ENCODE measurements at places on chromosomes 12 and 14.

DNA sequence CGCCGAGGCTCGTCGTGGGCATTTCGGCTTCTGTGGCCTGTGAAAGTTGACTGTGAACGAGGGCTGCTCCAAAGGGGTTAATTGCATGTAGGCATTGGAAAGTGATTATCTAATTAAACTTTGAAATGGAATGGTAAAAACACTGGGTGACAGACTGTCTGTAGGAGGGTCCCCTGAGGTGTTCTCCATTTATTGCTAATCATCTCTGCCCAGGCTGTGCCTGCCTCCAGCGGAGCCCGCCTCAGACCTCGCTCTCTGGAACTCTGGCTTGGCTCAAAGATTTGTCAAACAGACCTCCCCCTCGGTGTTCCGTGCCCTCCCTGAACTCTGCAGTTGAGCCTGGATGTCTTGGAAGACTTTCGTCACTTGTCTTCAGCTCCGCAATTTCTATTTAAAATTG is 50.2 kb upstream of the VRK1 start:
- no peak for DNase-seq

DNA sequence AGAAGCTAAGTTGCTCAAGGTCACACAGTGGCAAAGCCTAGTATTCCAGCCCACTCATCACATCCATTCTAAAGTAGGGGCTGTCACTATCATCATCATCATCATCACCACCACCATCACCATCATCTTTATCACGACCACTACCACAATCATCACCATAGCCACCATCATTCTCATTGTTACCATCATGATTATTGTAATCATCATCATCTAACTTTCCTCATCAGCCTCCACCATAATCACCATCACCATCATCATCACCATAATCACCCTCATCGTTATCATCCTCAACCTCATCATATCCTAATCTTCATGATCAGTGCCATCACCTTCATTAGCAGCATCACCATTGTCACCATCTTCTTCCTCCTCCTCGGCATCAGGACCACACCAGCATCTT is 48.7 kb downstream of the NOS1 start:
- no peak for DNase-seq

DNA sequence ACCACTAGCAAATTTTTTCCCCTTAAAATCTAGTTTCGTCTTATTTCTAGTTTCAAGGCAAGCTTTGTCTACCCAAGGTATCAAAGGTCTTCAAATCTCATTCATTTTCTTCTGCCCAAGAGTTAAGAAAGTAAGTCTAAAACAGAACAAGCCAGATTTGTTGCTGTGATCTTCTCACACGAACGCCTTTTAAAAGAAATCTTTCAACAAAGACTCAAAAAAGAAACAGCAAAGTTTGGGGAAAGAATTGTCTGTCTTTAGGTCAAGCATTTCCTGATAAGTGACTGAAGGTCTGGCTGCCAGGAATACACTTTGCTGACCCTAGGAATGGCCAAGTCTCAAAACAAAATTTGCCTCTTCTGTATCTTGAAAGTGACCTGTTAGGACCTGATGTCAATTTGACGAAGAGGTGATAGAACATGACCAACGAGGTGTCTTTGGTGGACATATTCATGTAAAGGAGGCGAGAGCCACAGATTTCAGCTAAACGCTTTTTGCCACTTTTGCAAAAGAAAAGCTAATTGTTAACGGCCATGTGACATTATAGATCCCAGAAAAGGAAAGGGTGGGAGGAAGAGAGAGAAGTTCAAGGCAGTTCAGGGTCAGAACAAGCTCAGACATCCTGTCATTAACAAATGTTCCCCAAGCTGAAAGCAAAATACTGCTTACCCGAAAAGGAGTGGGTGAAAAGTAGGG is 1.7 kb downstream of the CDK17 start:
- DNase-seq, result no peak

GRCh38 chr12:102052192-102053061 is 9.4 kb downstream of the WASHC3 start:
- DNase-seq, result no peak

DNA sequence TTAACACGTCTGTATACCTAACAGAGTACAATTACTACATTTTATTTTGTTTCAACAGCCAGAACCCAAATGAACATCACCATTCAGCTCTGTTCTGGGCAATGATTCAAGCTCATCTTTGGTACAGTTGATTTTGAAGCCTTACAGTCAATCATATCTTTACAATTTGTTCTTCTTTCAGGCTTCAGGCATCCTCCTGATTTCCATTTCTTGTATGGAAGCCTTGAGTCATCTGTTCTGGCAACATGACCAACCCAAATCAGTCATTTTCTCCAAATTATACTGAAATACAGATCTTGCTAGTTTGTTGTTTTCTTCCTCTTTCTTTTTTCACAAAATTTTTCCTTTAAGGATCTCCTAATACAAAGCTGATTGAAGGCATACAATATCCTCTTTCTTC is 80.2 kb downstream of the PAX9 start:
- no peak for DNase-seq

DNA sequence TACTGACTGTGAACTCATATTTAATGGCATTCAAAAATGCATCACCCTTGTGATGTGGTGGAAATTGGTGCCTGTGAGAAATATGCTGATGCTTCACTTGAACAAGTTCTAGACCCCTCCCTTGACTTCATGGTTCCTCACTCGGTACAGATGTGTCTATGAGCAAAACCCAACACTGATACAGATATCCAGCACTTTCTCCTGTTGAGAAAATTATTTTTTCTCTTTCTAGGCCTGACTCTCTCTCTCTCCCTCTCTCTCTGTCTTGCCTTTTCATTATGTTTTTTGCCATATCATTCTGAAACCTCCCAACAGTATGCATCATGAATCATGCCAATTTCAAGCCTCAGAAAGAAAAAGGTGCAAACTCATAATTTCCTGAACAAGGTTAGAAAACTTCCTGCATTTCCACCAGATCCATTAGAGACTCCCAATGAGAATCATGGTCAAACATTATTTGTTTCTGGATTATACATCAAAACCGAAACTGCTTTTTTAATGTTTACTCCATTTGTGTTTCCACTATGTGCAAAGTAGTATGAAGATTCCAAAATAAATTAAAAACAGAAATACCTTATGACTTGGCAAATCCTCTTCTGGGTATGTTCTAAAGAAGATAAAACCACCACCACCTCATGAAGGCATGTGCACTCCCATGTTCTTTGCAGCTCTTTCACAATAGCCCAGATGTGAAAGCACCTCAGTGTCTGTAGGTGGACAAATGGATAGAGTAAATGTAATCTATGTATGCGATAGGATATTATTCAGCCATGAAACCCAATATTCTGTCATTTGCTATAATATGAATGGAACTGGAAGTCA is 543.6 kb downstream of the TMEM121 start:
- no peak for DNase-seq

- DNase-seq, result no peak
These were observed 176.1 kb downstream of the KTN1 start for GRCh38 chr14:55756078-55756477.

DNA sequence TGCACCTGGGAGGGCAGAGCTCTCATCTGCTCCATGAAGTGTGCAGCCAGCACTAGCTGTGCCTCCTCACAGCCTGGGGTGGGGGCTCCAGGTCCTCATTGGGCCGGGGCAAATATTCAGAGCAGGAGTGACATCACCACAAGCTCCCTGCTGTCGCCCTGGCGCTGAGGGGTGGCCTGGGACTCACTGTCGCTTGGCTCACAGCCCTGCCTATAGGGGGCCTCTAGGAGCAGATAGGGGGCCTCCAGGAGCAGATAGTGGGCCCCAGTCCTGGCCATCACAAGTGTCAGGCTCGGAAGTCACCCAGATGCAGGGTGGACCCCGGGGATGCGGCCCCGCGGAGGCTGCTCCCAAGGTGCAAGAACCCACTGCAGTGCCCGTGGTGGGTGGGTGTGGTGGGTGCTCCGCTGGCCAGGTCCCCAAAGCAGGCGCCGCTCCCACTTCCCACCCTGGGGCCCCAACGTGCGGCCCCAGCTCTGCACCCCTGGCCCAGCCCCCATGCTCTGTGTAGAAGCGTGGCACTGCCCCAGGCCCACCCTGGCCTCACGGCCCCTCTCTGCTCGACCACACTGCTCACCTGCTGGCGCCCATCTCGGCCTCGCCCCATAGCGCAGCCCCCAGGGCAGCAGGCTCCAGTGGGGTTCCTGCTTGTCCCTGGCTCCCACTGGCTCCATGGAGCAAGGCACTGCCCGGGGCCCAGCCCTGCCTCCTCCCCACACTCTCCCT is 18.0 kb downstream of the SYNJ2BP start:
- no peak for DNase-seq

- DNase-seq, result peak; percentile 3
These were observed 1.2 kb downstream of the NTN4 start for GRCh38 chr12:95789126-95790032.

- DNase-seq, result no peak
These were observed 646 bp upstream of the DNAJC22 start for GRCh38 chr12:49345825-49346658.

- peak; percentile 13 for DNase-seq
These were observed 37.5 kb downstream of the EMP1 start for GRCh38 chr12:13233830-13234641.

DNA sequence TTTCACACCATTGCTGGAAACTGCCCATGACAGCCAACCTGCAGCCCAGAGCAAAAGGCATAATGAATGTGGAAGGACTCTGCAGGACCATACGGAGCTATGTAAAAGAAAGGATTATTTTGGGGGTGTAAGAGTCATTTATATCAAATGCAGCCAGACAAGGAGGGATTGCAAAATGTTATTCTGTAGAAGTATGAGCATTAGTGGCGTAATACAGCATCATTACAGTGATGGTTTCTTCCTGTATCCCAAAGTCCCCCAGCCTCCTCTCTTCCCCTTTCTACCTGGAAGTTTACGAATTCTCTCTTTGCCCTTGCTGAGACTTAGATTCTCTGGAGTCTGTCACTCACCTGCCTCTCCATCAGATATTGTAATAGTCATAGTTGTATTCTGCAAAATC is 89.9 kb downstream of the BORCS5 start:
- DNase-seq, result no peak

DNA sequence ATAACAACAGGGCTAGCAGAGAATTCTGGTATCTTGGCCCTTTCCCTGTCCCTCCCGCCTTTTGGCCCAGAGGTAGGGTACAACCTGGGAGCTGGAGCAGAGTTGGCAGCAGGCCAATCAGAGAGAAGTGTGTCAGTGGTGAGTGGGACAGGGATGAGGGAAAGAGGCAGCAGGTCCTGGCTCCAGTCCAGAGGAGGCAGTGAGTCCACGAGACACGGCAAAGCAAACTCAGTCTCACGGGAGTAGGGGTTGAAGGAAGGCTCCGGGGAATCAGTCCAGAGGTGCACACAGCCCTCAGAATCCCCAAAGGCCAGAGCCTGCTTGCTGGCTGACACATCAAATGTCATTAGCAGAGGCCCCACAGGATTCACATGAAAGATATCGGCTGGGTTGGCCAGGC is 7.3 kb downstream of the PAN2 start:
- DNase-seq, result no peak

DNA sequence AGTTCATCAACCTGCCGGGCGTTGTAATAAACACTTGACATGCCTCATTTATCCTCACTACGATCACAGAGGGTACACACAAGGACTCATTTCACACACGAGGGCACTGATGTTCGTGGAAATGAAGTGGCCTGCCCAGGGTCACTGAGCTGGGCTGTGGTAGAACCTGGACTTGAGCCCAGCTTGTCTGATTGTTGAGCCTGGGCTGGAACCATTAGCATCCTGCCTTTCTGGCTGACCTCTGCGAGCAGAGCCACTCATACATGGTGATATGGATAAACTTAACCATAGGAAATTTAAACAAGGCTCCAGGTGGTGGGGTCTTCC is 16.6 kb upstream of the JDP2 start:
- DNase-seq, result no peak

GRCh38 chr12:1273051-1273450 is 282.0 kb downstream of the ERC1 start:
- no peak for DNase-seq

- no peak for DNase-seq
These were observed 13.1 kb downstream of the ARF6 start for GRCh38 chr14:49905989-49906388.

- peak; percentile 62 for DNase-seq
These were observed at the start of gene SAMD4A for GRCh38 chr14:54566410-54567223. SAMD4A (plus strand) TSS chr14:54567128; CDS start chr14:54567917, 789 bp downstream.

DNA sequence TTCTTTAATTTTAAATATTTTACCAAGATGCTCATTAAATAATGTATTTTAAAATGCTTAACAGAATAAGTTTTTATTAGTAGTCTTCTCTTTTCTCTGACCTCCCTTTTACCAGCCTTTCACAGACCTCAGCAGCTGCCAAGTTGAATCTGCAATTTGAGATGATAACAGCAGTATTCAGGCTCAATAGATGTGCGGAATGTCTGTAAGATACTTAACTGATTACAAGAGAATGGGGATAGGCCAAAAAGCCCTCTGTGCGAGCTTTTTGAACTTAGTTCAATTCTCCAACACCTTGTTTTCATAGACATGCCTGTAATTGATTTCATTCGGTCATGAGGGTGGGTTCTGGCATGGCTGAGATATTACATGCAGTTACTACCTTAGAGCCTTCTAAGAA is 277.2 kb downstream of the TMTC2 start:
- DNase-seq, result no peak

DNA sequence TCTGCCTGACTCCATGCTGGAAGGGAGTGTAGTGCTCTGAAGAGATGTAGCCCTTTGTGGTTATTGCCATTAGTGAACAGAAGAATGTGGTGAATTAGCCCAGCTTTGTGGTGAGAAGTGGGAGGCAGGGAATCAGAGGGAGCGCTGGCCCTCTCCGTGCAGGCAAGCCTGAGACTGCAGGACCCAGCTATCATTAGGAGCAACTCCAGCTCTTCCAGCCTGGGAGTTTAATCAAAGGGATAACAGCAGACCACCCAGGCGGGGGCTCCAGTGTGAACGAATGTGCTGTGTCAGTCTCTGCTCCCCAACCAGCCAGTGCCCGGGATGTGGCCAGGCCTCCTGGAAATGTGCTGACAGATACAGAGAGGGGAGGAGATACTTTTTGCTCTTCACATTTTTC is 142.7 kb downstream of the TTLL5 start:
- DNase-seq, result no peak

All from stimulated activated CD4-positive, alpha-beta T cell treated with anti-CD3 and anti-CD28 coated beads, Interleukin-4, amount 100 ng/mL, for 1 hour (primary cell).